ENCODE measurements at places on chromosomes 7 and 10.
A peak's percentile ranks its signal among the peaks of the same experiment; 100 is the strongest.

DNA sequence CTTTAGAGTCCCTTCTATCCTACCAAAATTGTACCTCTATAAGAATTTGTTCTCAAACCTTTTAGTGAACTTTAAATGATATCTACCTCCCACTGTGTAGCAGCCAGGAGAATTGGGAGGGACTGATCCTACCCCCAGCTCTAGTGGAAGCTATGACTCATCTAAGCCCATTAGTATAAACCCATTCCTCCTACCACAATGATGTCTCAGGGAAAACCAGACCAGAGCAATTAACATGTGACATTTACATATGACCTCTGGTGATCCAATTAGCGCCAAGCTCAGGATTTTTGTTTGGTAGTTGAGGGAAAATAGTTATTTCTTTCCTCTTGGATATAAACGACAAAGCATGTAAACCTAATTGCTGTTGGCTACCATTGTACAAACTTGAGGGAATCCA, 33.1 kb upstream of the R3HCC1L start:
- DNase-seq, result no peak

GRCh38 chr7:120691915-120692314, 166.0 kb downstream of the TSPAN12 start:
- no peak for DNase-seq

GRCh38 chr10:94146746-94147145, 153.0 kb downstream of the PLCE1 start:
- DNase-seq, result no peak

GRCh38 chr7:127791446-127792189, 139.6 kb downstream of the SND1 start:
- DNase-seq, result no peak

GRCh38 chr7:51128545-51129435, 187.8 kb downstream of the COBL start:
- no peak for DNase-seq

- DNase-seq, result no peak
These were observed 12.0 kb downstream of the IFIT5 start for GRCh38 chr10:89426230-89426868.

GRCh38 chr10:71234004-71234894, 21.9 kb downstream of the UNC5B start:
- no peak for DNase-seq

GRCh38 chr7:143015084-143015483, 11.8 kb downstream of the OR9A2 start:
- no peak for DNase-seq

DNA sequence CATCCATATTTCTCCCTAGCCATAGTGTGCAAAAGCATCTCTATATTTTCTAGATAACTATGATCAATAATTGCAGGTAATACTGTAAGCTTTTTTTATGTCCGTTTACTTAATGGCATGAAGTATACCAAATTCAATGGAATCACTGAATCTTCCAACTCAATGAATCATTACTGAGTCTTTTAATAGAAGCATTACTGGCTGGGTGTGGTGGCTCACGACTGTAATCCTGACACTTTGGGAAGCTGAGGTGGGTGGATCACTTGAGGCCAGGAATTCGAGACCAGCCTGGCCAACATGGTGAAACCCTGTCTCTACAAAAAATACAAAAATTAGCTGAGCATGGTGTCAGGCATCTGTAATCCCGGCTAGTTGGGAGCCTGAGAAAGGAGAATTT, 372.5 kb downstream of the BMPER start:
- no peak for DNase-seq

DNA sequence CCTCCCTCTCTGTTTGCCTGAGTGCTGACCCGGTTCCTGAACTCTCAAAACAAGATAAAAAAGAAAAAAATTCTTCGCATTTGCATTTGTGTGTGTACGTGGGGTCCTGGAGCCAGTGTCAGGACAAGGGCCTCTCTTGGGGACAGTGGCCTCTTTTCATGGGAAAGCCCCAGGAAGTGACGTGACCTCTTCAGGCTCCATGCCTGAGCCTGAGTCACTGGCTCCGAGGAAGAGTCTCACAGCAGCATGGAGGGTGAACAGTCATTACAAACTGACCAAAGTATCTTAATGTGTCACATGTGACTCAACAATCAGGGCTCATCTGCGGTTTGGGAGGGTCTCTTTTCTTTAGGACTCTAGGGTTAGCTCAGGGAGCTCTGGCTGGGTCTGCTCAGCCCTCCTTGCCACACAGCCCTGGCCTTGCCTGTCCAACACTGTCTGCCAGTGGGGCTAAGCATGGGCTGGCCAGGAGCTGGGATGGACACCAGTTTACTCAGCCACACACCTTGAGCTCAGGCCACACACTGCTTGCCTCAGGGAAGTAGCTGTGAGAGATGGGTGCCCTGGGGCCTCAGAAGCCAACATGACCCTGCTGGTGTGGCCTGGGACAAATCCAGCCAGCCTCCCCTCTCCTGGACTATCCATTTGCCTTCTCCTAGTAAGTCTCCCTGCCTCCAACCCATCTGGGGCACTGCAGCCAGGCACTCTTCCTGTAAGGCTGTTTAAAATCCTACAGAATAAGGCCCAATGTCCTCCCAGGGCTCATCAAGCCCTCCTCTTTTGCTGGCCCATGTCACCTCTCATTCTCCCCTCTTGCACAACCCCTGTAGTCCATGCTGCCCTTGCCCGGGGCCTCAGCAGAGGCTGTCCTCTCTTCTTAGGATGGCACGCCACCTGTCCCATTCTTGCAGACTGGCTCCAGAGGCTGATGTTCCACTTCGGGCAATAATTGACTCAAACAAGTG, 10.5 kb downstream of the TMEM273 start:
- DNase-seq, result peak; percentile 40

DNA sequence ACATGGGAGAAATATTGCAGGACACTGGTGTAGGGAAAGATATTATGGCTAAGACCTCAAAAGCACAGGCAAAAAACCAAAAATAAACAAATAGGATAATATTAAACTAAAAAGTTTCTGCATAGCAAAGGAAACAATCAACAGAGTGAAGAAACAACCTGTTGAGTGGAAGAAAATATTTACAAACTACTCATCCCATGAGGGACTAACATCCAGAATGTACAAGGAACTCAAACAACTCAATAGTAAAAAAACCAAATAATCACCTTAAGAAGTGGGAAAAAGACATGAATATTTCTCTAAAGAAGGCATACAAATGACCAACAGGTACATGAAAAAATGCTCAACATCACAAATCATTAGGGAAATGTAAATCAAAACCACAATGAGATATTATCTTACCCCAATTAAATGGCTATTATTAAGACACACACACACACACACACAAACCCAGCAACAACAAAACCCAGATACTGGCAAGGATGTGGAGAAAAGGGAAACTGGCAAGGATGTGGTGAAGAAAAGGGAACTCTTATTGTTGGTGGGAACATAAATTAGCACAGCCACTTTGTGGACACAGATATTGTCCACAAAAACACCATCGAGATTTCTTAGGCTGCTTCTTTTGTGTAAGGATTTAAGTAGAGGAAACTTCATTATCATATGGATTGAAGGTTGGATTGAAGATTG, 9.8 kb upstream of the RAB18 start:
- DNase-seq, result no peak

DNA sequence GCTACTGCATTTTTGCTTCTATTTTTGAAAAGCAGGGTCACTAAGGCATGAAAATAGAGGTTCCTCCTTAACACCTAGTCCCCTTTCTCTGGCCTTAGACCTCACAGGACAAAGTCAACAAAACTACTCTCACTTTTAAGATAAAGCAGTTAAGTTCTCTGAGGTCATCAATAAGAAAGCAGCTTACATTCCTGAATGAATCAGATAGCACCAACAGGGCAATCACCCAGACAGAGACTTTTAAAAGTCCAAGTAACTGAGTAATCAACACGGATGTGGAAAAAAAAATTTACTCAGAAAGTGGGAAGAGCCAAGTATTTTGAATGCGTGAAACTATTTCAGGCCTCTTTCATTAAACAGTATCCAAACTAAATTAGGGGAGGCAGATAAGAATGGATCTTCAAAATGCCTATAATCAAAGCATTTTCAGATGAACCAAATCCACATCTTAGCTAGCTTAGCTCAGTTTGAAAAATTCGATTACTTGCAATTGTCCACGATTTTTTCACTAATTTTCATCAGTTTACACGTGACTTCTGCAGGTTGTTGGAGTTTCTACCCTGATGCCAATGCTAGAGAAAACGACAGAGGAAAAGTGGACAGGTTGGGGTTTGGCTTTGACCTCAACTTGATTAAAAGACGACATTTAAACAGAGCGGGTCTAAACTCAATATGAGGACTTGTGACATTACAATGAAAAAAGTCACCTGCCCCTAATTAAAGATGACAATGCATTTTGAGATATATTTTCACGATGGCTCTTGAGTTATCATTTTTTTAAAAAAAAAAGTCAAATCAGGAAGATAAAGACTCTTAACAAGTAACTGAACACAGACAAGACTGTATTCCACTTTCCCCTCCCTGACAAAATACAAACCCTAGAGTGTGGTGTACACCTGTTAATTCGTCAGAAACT, 1.6 kb downstream of the BEND7 start:
- no peak for DNase-seq

DNA sequence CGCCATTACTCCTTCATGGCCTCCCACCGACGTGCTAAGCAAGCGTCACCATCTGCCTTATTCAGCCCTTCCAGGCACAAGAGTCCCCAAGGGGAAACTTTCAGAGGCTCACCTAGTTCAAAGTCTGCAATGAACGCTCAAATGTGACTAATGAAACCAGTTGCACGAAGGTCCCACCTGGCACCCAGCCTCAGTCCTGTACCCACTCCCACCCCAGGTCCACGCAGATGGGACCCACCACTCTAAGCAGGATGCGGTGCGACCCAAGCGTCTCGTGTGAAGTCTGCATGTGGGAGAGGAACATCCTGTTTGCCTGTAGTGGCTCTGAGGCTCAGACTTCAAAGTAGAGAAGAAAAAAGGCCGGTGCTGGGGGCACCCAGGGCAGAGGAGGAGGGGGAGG, 40.3 kb downstream of the RGS10 start:
- peak; percentile 91 for DNase-seq

- DNase-seq, result no peak
These were observed 187.7 kb downstream of the MTERF1 start for GRCh38 chr7:91692800-91693199.

DNA sequence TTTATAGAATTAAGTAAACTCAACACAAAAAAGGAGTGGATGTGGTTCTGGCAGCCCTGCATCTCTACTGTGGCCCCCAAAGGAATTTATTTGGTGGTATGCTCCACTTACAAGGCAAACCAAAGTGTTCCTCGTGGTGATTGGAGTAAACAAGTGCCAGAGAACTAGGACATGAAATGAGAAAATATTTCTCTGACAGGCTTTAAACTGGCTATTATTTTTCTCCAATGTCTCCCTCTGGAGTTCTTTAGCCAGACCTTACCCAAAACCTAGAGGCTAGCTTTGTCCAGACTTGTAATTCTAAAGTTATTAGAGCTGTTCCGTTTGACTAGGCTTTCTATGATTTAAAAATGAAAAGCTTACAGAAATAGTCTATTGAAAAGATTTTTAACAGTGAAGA, 990.1 kb downstream of the CNTNAP2 start:
- DNase-seq, result no peak

GRCh38 chr7:130182990-130183389, 22.2 kb downstream of the TMEM209 start:
- DNase-seq, result no peak

DNA sequence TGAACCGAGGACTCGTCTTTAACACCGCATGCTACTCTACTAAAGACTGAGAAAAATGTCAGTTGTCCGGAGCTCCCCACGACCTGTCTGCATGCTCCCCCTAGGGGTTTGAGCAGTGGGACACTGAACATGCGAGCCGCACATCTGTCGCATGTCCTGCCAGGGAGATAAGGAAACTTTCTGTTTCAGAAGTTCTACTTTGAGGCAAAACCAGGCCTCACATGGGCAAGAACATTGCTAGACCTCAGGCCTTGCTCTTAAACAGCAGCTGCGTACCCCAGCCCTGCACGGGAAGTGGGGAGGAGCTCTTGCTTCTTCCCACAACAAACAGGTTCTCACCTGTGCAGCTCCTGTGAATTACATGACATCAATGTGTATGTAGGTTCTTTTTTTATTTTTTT, 30.3 kb upstream of the HERPUD2 start:
- peak; percentile 79 for DNase-seq

- DNase-seq, result no peak
These were observed 37.0 kb downstream of the KCNMA1 start for GRCh38 chr10:77600640-77601039.

DNA sequence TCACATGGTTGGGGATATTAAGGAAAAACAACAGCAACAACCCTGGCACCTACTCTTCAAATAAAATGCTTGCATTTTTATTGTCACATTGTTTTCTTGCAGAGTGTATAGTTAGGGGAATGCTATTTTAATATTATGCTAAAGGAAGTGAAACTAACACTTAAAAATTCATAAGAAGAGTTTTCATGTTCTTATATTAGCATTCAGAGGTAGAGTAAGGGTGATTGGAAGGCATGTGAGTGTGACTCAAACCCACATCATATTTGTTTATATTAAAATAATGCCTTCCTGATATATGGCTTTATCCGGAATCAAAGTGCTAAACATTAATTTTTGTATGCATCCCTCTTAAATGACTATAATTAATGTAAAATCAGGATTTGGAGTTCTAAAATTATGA, 59.8 kb upstream of the TES start:
- DNase-seq, result no peak

DNA sequence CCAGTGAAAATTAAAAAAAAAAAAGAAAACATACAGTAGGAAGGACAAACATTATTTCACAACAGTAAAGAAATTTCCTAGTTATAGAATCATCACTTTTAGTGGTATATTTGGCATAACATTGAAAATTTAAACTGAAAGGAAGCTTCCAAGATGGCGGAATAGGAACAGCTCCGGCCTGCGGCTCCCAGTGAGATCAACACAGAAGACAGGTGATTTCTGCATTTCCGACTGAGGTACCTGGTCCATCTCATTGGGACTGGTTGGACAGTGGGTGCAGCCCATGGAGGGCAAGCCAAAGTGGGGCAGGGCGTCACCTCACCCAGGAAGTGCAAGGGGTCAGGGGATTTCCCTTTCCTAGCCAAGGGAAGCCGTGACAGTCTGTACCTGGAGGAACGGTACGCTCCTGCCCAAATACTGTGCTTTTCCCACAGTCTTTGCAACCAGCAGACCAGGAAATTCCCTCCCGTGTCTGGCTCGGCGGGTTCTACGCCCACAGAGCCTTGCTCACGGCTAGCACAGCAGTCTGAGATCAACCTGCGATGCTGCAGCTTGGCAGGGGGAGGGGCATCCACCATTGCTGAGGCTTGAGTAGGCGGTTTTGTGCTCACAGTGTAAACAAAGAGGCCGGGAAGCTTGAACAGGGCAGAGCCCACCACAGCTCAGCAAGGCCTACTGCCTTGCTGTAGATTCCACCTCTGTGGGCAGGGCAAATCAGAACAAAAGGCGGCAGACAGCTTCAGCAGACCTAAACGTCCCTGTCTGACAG, 19.4 kb downstream of the PON3 start:
- DNase-seq, result no peak

All from activated naive CD4-positive, alpha-beta T cell treated with anti-CD3 and anti-CD28 coated beads, Interleukin-2, amount 10 ng/mL, durations not matched to agents 7 days and 5 days (primary cell).